Fibroblast of skin of left quadriceps (primary cell): ENCODE measurements at places on chromosomes 1 and 21.

GRCh38 chr1:111992476-111992875, 3.0 kb upstream of the KCND3 start:
- DNase-seq = no peak

GRCh38 chr1:184051138-184051484, 419 bp upstream of the TSEN15 start:
- no peak for DNase-seq

DNA sequence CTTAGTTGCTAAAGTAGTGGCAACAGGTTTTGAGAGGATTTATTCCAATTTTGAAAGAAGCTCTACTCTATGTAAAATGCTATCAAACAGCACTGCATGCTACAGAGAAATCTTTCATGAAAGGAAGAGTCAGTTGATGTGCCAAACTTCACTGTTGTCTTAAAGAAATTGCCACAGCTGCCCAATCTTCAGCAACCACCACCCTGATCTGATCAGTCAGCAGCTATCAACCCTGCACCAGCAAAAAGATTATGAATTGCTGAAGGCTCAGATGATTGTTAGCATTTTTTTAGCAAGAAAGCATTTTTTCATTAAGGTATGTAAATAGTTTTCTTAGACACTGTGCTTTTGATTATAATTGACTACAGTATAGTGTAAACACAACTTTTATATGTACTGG, 49.6 kb downstream of the SLC9C2 start:
- DNase-seq = no peak

DNA sequence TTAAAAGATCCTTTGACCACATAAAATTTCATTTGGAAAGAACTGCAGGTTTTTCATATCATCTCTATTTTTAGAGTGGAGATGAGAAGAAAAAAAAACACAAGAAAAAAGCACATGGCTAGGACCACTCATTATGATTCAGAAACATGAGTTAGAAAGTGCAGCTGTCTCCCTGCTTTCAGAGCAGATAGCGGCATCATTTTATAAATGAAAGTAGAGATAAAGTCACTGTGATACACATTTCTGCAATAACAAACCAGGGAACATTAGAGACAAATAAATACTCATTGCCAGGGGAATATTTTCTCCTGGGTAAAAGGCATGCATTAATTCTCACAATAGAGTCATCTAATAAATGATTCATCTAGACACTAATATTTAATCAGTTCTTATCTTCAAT, 87.5 kb upstream of the PLPPR4 start:
- DNase-seq = no peak

DNA sequence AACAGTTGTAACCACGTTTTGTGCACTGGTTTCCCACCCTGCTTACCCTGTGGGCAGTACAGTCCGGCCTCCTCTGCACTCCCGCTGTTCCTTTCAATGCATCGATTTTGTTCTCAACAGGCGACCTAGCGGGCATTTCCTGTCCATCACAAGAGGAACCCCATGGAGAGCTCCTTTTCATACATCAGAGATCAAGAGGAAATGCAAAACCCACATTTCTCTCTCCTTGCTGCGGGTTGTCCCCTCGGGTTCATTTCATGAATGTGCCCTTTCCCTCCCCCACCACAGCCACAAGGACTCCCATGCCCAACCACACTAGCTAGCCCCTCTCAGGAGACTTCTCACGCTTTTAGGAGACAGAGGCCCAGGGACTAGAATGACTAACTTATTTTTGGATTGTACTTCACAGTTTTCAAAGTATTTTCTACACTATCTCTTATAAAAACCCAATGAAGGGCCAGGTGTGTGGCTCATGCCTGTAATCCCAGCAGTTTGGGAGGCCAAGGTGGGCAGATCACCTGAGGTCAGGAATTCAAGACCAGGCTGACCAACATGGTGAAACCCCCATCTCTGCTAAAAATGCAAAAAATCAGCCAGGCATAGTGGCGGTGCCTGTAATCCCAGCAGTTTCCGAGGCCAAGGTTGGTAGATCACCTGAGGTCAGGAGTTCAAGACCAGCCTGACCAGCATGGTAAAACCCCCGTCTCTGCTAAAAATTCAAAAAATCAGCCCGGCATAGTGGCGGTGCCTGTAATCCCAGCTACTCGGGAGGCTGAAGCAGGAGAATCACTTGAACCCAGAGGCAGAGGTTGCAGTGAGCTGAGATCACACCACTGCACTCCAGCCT, 18.4 kb downstream of the ATP1A4 start:
- no peak for DNase-seq

GRCh38 chr1:197397895-197398294, 129.8 kb downstream of the CRB1 start:
- no peak for DNase-seq

- peak; percentile 4 for DNase-seq
Observed at GRCh38 chr1:183506561-183506960, 34.3 kb downstream of the SMG7 start.

DNA sequence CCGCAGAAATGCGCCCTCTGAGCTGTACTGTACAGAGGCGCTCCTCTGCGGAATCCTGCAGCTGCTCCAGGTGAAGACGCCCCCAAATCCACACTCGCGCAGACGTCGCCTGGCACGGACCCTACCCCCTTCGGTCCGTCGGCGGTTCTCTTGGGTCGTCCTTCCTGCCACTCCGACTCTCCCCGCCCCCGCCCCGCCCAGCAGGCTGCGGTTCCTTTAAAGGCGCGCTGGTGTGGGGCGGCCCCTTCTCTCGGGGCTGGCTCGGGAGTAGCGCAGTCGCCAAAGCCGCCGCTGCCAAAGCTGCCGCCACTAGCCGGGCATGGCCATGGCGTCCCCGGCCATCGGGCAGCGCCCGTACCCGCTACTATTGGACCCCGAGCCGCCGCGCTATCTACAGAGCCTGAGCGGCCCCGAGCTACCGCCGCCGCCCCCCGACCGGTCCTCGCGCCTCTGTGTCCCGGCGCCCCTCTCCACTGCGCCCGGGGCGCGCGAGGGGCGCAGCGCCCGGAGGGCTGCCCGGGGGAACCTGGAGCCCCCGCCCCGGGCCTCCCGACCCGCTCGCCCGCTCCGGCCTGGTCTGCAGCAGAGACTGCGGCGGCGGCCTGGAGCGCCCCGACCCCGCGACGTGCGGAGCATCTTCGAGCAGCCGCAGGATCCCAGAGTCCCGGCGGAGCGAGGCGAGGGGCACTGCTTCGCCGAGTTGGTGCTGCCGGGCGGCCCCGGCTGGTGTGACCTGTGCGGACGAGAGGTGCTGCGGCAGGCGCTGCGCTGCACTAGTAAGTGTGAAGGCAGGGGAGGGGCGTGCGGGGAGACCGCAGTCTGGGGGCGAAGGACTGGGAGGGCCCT, at the start of gene RASSF5:
Gene RASSF5, plus strand, starts transcription at position 248 of the 846 bp plus-strand sequence. Its CDS starts 72 bp downstream, at position 320.
- no peak for DNase-seq

GRCh38 chr1:43541721-43542401, 11.2 kb downstream of the PTPRF start:
- no peak for DNase-seq

- no peak for DNase-seq
Observed at GRCh38 chr1:160354388-160354985, 11.3 kb downstream of the NCSTN start.
